ENCODE measurements at places on chromosomes 2 and 18. TPM values are rescaled to one million over a fixed set of nuclear protein-coding genes. Genes with fewer than 3 reads are reported as not detected.

DNA sequence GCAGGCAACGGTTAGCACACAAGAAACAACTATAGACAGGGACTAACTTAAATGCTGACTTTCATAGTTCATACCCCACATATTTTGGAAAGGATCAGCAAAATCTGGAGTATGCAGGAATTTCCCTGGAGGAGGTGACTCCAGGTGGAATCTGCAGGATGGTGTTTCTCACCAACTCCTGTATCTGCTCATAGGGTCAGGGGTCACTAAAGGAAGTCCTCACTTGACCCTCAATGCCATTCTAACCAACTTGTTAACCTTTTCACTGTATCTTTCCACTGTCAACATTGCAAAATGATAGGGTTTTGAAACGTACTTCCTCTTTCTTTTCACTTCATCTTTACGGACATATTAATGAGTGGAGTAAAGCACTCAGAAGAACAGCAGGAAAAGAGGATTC is 207.0 kb upstream of the CXCR4 start:
- no peaks in the 10 kb centered on the region for H3K36me3 ChIP-seq
- no peak overlapping the region for H3K27ac ChIP-seq
- no peak overlapping the region for H3K4me3 ChIP-seq
- H3K27me3 ChIP-seq: no peaks in the 10 kb centered on the region
- no peak for DNase-seq

DNA sequence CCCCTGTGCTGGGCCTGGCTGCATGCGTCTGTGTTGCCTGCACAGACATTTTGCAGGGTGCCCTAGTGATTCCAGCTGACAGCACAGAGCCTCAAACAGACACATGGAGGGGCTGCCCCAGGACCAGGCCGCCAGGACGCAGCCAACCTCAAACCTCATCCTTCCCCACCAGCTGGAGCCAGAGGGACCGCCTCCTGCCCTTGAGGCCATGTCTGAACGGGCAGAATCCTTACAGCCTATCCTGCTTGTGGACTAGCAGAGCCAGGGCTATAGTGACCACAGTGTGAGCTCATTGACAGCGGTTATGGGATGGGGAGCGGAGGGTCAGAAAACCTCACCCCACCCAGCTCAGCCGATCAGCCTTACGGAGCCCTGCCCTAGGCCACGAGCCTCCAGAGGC is 22.4 kb downstream of the ODC1 start:
- H3K4me1 ChIP-seq: peaks cover 7% of the 10 kb centered on the region
- H3K27ac ChIP-seq: no peak overlapping the region
- no peak for DNase-seq
- no peaks in the 10 kb centered on the region for H3K27me3 ChIP-seq

DNA sequence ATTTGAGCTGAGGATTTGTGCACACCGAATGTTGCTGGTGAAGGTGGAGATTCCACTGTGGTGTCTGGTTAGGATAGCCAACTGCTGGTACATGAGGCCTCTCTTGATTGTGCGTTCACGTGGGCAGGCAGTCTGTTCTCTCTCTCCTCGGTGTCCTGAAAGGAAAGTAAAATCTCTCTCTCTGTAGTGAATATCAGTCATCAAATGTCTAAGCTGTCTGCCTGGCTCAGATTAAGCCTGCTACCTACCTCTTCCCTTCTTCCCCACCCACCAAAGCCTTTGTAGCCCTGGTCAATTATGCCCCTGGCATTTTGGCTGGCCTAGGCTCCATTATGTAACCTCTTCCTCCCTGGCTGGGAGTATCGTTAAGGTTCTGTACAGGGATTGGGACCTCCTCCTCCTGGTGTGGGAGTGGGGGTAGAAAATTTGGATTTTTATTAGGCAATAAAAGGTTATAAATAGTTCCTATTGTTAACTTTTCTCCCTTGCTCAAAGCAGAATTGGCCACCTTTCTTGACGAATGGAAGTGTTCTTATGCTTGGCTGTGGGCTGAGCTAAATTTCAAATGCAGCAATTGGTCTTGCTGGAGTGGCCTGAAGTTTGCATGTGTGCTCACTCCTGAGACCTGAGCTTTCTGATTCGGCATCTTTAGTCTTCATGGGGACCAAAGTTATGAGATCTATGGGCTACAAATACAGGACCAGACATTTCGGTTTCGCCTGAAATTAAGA is 148.8 kb downstream of the WDSUB1 start:
- H3K4me1 ChIP-seq: peaks cover 31% of the 10 kb centered on the region
- no peaks in the 10 kb centered on the region for H3K27me3 ChIP-seq
- H3K36me3 ChIP-seq: no peaks in the 10 kb centered on the region

Gene CROCC2
- not detected for total RNA-seq

Gene FANCL
- total RNA-seq: 9.0 TPM
